Muscle of leg (tissue), 16 donors: ENCODE measurements at places on chromosomes 6 and 20. TPM values are rescaled to one million over a fixed set of nuclear protein-coding genes. Genes with fewer than 3 reads are reported as not detected.

DNA sequence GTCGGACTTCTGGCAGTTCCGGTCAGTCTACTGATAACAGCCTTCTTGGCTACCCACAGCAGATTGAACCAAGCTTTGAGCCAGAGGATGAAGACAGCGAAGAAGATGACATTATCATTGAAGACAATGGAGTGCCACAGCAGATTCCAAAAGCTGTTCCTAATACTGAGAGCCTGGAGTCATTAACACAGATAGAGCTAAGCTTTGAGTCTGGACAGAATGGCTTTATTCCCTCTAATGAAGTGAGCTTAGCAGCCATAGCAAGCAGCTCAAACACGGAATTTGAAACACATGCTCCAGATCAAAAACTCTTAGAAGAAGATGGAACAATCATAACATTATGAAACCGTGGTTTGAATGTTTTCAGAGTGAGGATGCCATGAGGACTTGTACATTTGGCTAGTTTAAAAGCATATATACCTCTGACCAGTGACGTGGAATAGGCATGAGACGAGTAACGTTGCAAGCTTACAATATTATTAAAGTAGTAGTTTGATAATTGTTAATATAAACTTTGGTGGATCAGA is 18.8 kb downstream of the PARD6B start:
- no peak for DNase-seq

- DNase-seq, result peak; percentile 85
Measured at GRCh38 chr20:1898482-1899240, 3.5 kb downstream of the SIRPA start.

- no peak for DNase-seq
Measured at GRCh38 chr6:98847416-98847778, 13.0 kb downstream of the POU3F2 start.

- DNase-seq, result no peak
Measured at GRCh38 chr20:63848003-63848911, 13.0 kb upstream of the ABHD16B start.

DNA sequence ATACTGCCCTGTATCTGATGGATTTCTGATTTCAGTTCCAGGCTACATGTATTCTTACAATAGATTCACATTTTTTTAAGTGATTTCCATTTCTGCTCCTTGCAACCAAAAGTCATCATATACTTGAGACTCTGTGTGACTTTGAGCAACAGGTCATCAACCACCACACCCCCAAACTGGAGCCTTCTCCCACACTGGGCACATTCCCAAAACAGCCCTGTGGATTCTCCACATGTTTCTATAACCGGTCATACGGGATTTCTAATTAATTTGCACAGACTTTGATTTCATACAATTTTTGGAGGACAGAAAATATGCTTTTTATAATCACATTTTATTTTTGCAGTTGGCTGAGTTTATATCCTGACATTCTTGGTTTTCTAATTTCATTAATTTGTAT is 317.2 kb upstream of the ID4 start:
- DNase-seq, result no peak

- no peak for DNase-seq
Measured at GRCh38 chr20:39602649-39603048, 640.5 kb downstream of the DHX35 start.

- no peak for DNase-seq
Measured at GRCh38 chr6:5968817-5969734, 37.6 kb downstream of the NRN1 start.

GRCh38 chr6:37074053-37074827 is 68.8 kb downstream of the FGD2 start:
- DNase-seq, result peak; percentile 44

DNA sequence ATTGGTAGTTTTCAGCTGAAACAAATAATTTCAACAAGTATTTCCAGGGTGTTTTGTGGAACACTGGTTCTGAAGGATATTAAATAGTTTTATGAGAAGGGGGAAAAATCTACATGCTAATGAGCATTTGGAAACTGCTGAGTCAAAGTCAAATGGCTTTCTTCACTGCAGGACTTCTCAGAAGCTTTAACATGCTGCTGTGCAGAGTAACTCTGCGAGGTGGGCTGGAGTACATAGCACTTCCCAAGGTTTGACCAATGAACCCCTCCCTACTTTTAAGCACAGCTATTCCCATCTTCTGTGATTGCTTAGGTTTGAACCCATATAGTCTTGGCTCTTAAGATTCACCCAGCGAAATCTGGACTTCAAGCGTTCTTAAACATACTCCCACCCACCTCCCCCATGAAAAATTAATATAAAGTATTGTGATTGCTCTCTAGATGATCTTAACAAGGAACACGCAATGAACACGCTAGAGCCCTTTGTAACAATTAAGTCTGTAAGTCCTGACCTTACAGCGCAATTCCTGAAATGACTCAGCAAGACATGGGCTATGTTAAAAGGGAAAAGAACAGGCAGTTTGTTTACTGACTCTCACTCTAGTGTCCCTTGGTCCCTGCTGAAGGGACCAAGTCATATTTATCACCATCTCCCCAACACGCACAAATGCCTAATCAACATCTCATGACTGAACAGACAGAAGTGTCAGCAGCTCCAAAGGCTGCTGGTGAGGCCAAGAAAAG is 105.2 kb downstream of the NFATC2 start:
- no peak for DNase-seq

- no peak for DNase-seq
Measured at GRCh38 chr6:111183702-111184517, 96.6 kb downstream of the SLC16A10 start.

DNA sequence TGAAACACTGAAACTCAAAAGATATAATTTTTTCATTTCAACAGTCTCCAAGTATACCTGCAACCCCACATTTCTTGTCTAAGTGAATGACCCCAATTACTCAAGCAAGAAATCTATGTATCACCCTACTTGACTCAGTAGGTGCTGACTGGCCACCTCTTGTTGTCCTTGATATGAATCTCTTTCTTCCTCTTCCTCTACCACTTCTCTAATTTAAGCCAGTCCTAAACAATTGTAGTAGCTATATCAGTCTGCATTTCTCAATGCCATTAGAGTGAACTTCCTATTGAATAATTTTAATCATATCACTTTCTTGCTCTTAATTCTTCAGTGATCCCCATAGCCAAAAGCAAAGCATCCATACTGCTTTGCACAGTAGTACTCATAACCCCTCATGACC is 93.2 kb downstream of the NKAIN2 start:
- DNase-seq, result no peak

DNA sequence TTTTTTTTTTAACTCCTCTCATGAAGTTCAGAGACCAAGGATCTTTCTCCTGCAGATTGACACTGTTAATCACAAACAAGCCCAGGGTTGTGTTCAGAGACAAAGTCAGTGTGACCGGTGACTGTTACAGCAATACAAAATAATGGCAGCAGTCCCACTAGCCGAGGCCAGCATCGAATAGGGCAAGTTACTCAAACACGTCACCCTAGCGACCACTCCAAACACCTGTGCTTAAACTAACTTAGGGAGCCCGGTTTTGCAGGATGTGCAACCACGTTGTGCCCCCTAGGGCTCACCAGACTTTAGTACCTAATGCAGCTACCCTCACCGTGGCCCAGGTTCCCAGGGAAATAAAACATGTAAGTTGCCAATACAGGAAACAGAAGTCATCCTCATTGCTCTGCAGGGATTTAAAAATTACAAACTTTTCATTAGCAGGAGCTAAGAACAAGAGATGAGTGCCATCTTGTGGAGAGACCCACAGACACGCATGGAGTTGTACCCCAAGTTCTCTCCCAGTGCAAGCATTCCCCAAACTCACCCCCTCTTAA is 38.1 kb downstream of the FAM50B start:
- peak; percentile 41 for DNase-seq

DNA sequence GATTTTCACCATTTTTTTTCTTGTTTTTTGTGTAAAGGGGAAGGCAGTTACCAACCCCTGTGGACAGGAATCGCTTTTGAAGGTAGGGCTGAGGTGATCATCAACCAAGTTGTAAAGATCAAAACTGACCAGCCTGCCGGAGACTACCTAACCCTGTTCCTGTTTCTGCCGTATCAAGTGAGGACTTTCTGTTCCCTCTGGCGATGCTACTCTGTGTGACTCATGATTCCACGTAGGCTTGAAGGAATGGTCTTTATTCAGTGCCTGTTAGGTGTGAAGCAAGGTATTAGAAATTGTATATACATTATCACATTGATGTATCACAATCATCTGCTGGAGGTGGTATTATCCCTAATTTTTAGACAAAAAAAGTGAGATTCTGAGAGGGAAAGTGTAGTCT is 161.3 kb downstream of the SOX4 start:
- DNase-seq, result no peak

GRCh38 chr6:99492092-99492491 is 23.1 kb downstream of the USP45 start:
- DNase-seq, result no peak

DNA sequence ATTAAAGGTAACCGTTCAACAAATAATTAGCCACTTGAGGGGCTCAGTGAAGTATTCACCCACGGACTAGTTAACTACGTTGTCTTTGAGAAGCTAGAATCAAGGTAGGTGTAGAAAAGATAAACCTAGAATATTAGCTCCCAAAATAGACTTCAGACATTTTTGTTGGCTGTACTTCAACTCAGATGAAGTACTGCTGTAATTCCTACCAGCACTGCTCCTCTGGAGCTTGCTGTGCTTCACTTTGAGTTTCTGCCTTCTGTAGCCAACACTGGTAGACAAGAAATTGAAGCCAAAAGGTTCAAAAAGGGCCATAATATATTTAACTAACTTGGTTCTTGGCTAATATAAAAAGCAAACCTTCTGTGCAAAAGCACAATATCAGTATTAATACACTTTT is 18.8 kb upstream of the SDHAF4 start:
- no peak for DNase-seq

DNA sequence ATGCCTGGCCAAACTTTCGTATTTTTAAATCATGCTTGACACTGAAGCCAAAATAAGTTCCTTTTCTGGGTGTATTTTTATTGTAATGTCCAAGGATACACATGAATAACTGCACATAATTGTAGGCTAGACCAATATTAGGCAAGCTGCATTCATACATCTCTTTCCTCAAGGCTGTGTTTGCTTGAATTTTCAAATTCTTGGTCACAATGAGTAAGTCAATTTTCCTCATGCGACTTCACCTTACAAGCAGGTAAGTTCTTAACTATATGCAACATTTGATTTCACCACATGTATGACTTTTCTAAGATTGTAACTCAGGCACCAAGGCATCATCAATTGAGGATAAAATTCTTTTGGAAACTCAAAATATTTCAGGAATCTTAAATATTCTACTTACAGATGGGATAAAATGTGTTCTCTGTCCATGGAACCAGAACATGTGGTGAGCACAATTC is 112.4 kb upstream of the ZNF217 start:
- peak; percentile 26 for DNase-seq

DNA sequence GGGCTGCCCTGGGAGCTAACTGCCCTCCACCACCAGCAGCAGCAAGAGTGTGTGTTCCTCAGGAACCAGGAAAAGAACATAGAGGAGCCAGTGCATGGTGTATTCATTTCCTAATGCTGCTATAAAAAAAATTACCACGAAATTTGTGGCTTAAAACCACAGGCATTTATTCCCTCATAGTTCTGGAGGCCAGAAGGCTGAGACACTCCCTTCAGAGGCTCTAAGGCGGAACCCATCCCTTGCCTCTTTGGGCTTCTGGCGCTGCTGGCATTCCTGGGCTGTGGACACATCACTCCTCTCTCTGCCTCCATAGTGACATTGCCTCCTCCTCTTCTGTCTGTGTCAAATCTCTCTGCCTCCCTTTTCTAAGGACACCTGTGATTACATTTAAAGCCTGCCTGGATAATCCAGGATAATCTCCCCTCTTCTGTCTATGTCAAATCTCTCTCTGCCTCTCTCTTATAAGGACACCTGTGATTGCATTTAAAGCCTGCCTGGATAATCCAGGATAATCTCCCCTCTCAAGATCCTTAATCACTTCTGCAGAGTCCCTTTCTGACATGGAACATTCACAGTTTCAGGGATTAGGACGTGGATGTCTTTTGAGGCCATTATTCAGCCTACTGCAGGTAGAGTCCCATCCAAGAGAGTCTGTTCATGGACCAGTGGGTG is 54.7 kb downstream of the NDUFAF5 start:
- no peak for DNase-seq

- DNase-seq, result no peak
Measured at GRCh38 chr20:43568706-43569105, 9.9 kb downstream of the SGK2 start.

DNA sequence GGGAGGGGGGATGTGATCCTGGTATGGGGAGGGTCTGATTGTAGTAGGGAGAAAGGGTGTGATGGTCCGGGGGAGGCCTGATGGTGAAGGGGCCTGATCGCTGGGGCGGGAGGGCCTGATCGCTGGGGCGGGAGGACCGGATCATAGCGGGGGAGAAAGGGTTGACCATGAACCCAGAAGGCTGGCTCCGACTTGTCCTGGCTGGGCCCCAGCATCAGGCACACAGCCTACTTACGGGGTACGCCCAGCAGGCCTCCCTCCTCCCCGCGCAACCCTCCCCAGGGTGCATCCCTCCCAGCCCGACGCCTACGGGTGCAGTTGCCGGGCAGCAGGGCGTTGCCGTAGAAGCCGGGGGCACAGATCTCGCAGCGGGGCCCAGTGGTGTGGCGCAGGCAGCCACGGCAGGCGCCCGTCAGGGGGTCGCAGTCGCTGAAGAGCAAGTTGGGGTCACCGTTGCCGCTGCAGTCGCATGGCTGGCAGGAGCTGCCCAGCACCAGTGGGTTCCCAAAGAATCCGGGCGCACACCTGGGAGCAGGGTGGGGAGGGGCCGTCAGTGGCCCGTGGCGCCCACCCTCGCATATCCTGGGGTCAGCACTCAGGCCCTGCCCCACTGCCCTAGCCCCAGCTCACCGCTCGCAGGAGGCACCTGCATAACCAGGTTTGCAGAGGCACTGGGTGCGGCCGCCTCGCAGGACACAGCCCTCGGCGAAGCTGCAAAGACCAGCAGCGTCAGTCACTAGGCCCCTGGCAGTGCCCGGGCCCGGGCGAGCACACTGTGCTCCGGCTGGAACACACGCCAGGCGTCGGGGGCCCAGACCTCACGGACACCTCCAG is 20.6 kb downstream of the ADRM1 start:
- DNase-seq, result no peak

GRCh38 chr20:46835418-46835817 is 59.2 kb upstream of the EYA2 start:
- no peak for DNase-seq

DNA sequence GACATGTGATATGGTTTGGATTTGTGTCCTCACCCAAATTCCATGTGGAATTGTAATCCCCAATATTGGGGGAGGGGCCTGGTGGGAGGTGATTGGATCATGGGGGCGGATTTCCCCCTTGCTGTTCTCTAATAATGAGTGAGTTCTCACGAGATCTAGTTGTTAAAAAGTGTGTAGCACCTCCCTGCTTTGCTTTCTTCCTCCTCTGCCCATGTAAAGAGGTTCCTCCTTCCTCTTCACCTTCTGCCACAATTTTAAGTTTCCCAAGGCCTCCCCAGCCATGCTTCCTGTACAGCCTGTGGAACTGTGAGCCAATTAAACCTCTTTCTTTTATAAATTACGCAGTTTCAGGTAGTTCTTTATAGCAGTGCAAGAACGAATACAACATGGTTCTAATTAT is 2.1 kb upstream of the ZNF451 start:
- DNase-seq, result no peak

Gene PLAGL2
- 15.7 TPM for polyA plus RNA-seq

Gene ISM1
- 0.79 TPM for polyA plus RNA-seq

Gene TP53INP2
- 9.1 TPM for polyA plus RNA-seq

Gene ACSS1
- 19.4 TPM for polyA plus RNA-seq

Gene SUMO4
- 0.40 TPM for polyA plus RNA-seq

Gene ADTRP
- 1.0 TPM for polyA plus RNA-seq

Gene VSX1
- not detected for polyA plus RNA-seq
